Activated T-helper 1 cell treated with Interleukin-2 at 50 U/mL for 16 hours (primary cell): ENCODE measurements at places on chromosomes 11 and 22.

- DNase-seq: no peak
Measured at GRCh38 chr11:3155691-3156258, 9.3 kb downstream of the OSBPL5 start.

DNA sequence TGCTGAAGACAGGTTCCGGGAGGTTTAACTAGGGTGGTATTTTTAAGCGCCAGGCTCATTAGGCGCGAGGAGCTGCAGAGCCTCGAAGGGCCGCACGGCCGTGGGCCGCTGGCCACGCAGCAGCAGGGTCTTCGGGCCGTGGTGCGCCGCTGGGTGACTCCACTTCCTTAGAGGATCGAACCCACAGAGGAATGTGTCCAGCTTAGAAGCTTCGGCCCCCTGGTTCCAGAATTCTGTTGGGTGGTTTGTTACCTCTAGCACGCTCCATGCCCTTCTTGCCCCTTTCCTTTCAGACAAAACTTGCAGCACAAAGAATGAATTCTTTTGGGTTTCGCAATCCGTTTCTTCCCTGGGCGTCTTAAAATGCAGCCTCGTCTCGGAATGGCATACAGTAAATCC is 773 bp upstream of the PATL1 start:
- no peak for DNase-seq

- no peak for DNase-seq
Measured at GRCh38 chr22:50302564-50302963, 4.9 kb downstream of the PLXNB2 start.

DNA sequence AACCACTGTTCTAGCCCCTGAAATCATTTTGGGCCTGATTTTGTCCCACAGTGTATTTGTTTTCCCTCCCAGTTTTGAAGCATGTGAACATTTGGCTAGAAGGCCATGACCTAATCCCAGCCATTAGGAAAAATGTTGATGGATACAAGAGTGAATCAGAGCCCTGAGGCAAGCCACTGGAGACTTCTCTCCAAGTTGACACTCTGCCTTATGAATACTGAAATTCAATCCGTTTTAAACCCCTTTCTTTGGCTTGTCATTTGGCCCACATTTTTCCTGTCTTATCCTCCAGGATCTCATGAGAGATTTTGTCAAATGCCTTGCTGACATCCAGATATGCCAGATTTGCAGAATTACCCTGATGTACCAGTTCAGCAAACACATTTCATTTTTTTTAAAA is 158.8 kb downstream of the FAT3 start:
- DNase-seq: no peak

DNA sequence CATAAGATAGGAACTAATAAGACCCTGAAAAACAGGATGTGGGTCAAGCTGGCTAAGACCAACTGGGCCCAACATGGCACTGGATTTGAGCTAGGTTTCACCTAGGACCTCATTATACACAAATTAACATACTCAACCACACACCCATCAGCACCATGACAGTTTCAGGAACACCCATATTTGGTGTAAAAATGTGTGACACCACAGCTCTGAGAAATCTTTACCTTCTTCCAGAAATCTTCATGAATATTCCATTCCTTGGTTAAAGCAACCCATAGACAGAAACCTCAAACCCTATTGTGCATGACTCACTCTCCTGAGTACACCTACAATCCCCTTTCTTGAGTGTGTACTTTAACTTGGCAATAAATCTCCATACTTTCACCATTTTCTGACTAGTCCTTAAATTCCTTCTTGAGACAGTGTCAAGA is 378.8 kb downstream of the DYNC2H1 start:
- no peak for DNase-seq

- DNase-seq: no peak
Measured at GRCh38 chr11:19460718-19461405, 220.1 kb upstream of the E2F8 start.

DNA sequence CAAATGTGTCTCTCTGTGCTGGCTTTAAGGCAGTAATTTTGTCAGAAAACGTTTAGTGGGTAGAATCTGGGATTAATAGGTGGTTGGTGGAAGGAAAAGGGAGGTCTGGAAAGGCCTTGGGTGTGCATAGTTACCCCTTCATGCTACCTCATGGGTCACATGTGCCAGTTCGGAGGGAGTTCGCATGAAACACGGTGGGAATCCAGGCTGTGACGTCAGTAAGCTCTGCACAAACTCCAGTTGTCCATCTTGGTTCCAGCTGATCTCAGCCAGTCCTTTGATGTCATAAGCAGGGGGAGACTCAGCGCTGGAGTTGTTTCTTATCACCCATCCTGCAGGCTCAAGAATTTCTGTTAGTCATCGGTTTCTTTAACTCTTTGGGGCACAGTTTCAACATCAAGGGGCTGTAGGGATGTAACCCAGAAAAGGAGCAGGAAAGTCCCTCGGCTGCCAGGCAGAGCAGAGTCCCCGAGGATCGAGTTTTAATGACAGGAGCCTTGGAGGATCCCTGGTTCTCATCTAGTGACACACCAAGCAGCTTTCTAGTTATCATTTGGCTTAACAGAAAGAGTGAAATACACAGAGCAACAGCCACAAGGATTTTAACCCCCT is 28.9 kb downstream of the MOV10L1 start:
- no peak for DNase-seq

DNA sequence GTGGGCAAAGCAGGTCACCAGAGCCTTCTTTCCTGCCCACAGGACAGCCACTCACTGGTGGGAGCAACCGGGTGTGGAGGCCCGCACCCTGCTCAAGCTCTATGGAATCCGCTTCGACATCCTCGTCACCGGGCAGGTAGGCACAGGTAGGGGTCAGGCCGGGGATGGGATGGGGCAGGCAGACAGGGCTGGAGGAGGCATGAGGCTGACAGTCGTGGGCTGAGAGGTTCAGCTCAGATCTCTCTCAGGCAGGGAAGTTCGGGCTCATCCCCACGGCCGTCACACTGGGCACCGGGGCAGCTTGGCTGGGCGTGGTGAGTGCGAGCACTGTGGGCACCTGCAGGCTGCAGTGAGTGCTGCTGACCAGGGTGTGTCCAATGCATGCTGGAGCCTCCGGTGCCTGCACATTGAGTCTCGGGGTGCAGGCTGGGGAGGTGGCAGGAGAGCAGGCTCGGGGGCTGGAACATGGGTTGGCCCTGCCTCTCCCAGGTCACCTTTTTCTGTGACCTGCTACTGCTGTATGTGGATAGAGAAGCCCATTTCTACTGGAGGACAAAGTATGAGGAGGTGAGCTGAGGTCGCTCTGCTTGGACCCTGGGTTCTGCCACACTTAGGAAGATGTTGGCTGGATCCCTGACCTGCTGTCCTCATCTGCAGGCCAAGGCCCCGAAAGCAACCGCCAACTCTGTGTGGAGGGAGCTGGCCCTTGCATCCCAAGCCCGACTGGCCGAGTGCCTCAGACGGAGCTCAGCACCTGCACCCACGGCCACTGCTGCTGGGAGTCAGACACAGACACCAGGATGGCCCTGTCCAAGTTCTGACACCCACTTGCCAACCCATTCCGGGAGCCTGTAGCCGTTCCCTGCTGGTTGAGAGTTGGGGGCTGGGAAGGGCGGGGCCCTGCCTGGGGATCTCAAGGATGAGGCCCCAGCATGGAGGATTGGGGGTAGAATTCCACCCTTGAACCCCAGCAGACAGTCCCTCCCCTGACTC is 6.3 kb downstream of the SLC7A4 start:
- no peak for DNase-seq

DNA sequence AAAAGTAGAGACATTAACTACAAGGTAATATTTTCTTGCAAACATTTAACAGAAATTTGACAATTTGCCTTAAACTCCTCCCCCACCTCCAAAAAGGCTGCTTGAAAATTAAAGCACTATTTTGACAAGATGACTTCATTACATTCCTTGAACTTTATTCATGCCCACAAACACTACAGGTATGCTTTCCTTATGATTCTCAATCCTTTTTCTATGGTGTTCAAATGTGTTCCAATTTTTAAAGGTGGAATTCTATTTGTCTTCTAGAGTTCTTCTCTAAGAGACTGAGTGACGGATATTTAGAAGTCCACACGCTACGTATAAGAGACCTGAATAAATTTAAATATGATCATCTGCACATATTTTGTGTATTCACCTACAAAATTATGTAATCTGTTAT is 69.4 kb downstream of the MRTFA start:
- DNase-seq: no peak

GRCh38 chr11:44469412-44469811 is 96.1 kb upstream of the CD82 start:
- no peak for DNase-seq

- DNase-seq: no peak
Measured at GRCh38 chr11:2483426-2483825, 38.6 kb downstream of the KCNQ1 start.

DNA sequence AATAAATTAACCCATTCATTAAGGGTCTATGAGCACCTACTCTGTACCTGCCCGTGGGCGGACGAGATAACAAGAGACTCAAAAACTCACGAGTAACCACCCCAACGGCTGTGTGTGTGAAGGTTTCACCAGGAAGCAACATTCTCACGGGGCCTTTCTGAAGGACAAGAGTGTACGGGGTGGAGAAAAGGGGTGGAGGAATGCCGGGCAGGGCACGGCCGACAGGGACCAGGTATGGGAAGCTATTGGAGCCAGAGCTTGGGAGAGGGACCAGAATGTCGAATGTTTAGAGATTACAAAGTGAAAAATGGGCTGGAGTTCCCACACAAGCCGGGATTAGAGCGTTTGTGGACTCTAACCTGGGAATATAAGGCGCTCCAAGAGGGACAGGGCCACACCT is 1.6 kb downstream of the KMT5B start:
- DNase-seq: no peak

DNA sequence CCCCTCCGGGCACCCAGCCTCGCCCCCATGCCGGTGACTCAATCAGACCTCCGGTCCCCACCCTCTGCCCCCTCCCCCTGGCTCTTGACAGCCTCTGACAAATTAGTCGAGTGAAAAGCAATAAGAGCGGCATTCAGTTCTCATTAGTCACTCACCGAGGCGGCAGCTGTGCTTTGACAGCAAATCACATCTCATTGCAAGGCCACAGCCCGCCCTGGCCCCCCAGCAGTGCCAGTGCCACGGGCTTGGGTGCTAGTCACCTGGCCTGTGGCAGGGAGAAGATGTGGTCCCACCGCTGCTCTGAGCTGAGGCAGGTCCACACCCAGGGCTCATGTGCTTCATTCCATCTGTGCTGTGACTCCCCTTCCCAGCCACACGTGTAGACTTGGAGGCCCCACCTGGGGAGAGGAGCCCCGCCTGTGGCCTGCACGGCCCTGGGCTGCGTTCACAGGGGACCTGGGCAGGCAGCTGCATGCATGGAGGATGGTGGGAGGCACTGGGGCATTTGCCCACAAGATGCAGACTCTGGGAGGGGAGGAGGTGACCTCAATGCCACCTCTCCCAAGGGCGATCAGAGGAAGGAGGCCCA is 7.4 kb upstream of the TH start:
- DNase-seq: no peak

DNA sequence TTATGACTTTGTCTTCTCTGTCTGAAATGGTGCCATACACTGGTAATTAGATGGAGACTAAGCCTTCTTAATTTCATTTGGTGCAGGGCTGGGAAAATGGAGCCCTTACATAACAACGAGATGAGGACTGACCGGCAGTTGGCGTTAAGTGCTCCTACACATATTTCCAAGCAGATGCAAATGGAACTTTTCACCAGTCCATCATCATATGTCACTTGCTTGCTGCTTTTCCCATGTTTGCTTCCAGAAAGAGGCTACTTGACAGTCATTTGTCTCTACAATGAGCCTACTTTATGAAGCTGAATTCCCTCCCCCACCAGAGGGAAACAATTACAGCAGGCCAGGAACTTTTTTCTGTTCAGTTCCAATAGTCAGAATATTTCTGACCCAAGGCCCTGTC is 32.6 kb downstream of the SVIP start:
- no peak for DNase-seq

- DNase-seq: no peak
Measured at GRCh38 chr22:44395118-44396005, 82.6 kb upstream of the SHISAL1 start.
